ENCODE measurements at places on chromosomes 3 and 15.

- DNase-seq = no peak
Observed at GRCh38 chr15:41429003-41429890, 12.4 kb downstream of the RTF1 start.

- DNase-seq = no peak
Observed at GRCh38 chr3:177195242-177195991, 1.9 kb downstream of the TBL1XR1 start.

- no peak for DNase-seq
Observed at GRCh38 chr3:126956361-126956760, 26.6 kb upstream of the PLXNA1 start.

GRCh38 chr3:31758322-31758965 is 222.6 kb downstream of the OSBPL10 start:
- DNase-seq = no peak

DNA sequence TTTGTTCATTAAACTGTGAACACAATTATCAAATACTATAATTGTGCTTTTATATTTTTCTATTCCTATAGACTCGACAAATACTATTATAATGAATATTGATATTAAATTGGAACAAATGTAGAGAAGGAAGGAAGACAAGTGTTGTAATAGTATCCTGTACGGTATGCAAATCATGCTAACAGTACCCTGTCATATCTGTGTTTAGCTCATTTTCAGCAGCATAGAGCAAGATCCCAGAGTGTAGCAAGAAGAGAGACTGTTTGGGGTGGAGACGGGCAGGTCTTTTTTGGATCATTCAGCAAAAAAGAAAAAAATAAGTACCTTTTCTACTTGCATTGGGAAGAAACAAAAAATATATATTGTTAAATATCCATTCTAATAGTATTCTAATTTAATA is 224.1 kb downstream of the TPRG1 start:
- no peak for DNase-seq
